ENCODE measurements at places on chromosomes 4 and X.

DNA sequence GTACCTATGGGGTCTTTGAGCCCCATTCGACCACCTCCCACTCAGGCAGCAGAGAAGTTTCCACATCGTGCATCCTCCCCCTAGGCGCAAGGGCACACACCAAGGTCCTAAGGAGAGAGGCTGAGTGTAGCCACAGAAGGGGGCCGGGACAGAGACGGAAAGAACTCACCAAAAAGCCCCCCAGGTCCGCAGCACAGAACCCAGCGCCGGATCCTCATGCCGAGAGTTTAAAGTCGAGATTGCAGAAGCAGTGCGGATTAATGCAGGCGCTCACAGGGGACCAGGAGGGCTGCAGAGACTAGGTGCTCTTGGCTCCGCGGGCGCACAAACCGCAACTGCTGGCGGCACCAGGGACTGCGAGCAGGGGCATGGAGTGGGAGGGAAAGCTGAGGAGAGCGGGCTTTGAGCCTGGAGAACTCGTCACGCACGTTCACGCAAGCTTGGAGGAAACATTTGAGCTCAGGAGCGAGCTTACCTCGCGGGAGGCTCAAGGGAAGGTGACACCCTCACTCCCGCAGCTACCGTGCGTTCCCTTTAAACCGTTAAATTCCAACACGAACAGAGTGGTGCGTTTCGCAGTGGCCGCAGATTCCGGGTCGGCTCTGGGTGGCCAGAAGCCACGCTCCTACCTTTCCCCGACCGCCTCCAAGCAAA, 8.5 kb downstream of the NKX3-2 start:
- peak; percentile 37 for DNase-seq

DNA sequence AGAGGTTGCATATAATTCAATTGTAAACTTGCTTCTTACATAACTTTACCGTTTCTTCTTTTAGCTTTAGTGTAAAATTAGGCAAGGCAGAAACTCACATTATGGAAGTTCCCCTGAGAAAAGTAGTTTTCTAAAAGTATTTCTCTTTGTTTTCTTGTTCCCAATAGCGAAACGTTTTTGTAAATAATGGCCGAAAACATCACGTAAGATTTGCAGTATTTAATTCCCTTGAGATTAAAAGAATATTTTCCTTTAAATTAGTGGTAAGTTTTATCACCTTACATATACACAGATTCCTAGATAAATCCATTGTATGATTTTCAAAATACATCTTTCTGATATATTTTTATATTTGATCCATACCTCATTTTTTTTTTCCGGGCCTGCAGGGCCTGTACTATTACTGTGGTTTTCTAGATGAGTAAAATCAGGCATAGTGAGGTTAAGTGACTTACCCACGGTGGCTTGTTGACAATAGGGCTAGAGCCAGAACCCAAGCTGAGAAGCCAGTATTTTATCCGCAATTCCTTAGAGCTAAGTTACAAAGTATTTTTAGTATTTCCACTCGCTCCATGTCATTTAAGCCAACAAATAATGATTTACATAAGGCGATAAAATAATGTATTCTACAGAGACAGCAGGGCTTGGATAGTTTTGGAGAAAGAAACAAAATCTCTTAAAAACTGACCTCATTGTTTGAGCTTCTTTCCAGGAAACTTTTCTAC, 82.2 kb upstream of the VEGFC start:
- no peak for DNase-seq

DNA sequence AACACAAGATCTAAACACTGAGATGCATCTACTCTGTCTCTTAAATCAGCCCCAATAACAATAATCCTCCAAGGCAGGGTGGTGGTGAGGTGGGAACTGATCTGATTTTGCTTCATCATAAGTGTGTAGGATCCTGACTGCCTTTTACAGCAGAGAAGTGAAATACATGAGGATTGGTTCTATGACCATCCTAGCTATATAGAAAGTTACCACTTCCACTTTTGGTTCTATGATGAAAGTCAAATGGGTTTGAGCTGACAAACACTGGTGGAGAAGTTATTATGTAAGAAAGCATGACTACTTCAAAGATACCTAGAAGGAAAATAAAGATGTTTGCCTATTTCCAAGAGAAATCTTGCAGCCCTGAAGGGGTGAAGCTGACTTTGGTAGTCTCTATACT, 181.6 kb downstream of the NKX6-1 start:
- no peak for DNase-seq

GRCh38 chr4:174697202-174697601, 131.8 kb downstream of the GLRA3 start:
- DNase-seq, result no peak

DNA sequence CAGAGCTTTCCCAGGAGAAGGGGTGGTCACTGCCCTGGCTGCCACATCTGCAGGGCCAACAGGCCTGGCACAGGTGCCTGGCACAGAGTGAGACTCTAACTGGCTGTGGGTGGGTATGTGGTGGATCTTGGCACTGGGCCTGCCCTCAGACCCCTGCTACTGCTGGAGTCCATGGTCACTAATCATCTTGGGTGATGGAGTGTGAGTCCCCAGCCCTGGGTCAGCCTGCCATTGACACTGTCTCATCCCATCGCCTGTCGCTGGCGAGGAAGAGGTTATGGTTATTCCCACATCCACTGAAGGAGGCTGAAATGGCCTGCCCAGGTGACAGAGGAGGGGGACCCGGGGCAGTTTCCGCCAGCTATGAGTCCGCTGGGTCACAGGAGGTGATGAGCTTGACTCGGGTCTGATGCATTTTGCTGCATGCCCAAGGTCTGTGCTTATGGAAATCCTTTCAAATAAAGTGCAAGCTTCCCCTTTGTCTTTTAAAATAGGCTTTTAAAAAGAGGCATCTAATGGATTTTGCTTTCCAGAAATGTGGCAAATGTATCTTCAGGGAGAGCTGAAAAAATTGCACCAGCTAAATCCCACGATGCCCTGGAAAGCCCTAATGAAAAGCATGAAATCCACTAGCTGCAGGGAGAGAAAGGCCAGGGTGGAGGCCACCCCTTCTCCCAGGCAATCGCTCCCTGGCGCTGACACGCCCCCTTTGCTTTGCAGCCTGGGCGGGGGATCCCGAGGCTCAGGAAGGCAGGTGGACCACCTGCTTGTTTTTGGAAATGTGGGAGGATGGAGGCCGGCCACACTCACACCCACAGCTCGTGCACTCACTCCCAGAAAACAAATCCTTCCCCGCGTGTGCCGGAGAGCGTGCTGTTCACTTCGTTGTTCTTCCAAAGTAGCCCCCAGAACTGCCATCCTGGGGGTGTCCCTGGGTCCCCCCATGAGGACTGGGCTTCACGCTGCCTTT, 54.9 kb downstream of the ABLIM2 start:
- no peak for DNase-seq
